ENCODE measurements at places on chromosomes 13 and 19.

DNA sequence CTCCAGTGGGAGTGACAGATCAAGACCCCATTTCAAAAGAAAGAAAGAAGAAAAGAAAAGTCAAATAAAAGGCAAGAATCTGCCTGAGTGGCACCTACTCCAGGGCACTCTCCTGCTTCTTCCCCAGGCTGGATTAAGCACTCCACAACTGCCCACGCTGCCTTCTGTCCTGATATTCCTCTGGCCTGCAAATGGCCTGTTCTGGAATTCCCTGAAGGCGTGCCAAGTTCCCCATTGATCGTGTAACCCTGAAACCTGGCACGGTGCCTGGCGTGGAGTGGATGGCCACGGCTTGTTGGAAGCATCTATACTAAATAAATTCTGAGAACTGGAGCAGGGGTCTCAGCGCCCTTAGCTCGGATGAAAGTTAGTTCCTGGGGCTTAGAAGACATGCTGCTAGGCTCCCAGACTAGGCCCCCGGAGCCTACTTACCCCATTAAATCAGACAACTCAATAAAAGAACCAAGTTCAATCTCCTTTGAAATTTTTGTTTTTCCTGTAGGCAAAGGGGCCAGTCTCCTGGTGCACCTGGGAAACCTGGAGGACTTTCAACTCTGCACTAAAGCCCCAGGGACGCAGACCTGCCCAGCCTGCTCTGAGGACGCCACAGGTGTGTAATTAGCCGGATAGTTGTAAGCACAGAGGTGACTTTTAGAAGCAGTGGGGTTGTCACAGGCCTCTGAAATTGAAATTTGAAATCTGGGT lies 21.9 kb downstream of the ANKRD27 start:
- no peak for DNase-seq

DNA sequence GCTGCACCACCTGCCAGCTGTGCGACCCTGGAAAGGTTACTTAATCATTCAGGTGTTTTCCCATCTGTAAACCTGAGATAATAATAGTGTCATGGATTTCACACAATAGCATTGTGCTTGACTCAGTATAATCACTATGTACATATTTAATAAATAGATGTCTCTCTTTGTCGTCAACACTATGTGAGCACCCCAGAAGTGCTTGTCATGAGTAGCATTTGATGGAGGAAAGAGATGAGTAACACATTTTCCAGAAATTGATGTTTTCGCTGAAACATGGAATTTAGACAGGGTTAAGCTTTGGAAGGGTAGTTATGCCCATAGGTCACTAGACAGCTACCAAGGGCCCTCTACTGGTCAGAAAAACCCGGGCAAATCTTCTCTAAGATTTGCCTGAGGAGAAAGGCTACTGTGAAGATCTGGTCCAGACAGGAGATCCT lies 9.5 kb upstream of the MBNL2 start:
- DNase-seq, result no peak

DNA sequence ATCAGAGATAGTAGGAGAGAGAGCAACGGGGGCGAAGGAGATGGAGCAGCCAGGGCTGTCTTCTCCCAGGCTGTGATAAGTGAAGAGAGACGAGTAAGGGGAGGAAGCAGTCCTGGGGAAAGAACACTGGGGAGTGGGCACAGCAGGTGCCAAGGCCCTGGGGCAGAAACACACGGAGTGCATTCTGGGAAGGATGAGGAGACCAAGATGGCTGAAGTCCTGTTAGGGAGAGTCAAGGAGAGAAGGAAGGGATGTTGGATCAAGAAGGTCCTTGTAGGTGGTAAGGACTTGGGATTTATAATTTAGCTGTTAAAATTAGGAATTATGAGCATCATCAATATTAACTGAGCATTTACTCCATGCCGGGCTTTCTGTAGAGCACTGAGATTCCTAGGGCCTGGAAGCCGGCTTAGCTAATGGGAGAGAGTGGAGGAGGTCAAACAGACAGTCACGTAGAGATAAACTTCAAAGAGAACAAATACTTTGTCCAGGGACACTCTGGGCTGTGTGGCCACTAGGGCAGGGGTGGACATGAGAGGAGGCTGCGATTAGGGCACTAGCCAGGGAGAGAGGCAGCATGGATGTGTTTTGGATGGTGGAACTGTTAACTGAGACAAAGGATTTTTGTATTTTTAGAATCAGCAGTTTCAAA lies 134.2 kb upstream of the PEG3 start:
- DNase-seq, result no peak

GRCh38 chr13:101492251-101492910 lies 39.9 kb downstream of the ITGBL1 start:
- no peak for DNase-seq

GRCh38 chr13:67139551-67139950 lies 90.6 kb downstream of the PCDH9 start:
- DNase-seq, result no peak

GRCh38 chr19:30679153-30679702 lies 307.0 kb downstream of the ZNF536 start:
- DNase-seq, result no peak

DNA sequence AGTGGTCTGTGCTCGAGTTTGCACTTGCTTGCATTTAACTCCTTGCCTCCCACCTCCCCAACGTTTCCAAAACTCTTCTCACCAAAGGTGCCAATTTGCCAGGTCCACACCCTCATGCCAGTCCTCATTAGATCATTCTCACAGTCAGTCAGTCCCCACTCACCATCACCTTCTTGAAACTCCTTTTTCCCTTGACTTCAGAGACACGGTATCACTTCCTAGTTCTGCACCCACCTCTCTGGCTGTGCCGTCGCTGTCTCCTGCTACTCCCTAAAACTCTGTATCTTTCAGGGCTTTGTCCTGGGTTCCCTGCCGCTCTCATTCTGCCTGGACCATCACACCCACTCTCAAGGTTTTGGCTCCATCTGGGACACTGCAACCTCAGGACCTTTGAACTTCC lies 19.6 kb downstream of the OLFM2 start:
- no peak for DNase-seq

DNA sequence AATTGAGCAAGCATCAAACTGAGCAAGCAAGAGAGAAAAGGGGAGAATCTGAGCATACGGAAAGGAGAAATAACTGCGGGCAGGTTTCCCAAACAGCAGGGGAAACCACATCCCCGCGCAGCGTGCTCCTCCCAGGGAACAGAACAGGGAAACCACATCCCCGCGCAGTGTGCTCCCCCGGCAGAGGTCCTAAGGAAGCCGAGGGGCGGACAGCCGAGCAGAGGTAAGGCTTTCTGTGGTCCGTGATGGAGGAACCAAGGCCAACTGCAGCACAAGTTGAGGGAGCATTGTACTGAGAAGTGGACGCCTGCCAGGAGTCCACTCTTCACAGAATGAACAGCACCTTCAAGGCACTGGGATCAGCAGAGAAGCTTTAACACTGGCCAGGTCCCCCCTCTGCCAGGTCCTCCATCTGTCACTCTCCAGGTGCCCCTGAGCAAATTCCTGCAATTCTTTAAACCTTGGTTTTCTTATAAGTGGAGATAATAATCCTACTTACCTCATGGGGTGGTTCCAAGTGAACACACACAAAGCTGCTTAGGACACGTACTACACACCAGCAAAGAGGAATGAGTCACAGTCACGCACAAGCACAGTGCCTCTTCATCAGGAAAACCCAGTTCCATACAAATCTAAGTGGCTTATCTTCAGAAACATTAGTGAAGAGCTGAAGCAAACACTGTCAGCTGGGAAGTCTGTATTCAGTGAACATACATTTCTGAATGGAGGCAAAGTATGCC lies 23.0 kb upstream of the LAMP1 start:
- DNase-seq, result peak; percentile 39

DNA sequence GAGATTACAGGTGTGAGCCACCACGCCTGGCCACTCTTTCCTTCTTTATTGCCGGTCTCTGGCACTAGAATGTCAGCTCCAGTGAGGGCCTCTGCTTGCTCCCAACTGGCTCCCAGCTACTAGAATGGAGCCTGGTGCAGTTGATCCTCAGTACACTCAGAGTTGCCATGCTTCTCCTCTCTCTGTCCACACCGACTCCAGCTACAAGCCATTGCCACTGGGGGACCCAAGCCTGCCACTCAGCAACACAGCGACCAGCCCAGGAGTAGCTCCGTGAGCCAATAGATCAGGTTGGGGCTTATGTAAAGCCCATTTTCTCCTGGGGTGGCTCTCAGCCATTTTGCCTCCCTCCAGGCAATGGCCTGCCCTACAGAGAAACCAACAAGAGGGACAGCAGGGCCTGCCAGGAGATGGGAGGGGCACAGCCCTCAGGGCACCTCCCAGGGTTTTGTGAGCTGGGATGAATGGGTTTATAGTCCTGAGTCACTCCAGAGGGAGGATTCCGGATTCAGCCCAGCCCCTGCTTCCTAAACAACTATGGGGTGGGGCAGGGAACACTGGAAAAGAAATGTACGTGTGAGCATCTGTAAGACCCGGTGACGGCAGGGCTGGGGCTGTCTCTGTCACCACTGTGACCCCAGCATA lies 36.5 kb downstream of the OPA3 start:
- DNase-seq, result no peak

- no peak for DNase-seq
These were observed 485.4 kb downstream of the KLF5 start for GRCh38 chr13:73544175-73544574.

GRCh38 chr19:412356-413355 lies 3.7 kb upstream of the C2CD4C start:
- DNase-seq, result no peak

DNA sequence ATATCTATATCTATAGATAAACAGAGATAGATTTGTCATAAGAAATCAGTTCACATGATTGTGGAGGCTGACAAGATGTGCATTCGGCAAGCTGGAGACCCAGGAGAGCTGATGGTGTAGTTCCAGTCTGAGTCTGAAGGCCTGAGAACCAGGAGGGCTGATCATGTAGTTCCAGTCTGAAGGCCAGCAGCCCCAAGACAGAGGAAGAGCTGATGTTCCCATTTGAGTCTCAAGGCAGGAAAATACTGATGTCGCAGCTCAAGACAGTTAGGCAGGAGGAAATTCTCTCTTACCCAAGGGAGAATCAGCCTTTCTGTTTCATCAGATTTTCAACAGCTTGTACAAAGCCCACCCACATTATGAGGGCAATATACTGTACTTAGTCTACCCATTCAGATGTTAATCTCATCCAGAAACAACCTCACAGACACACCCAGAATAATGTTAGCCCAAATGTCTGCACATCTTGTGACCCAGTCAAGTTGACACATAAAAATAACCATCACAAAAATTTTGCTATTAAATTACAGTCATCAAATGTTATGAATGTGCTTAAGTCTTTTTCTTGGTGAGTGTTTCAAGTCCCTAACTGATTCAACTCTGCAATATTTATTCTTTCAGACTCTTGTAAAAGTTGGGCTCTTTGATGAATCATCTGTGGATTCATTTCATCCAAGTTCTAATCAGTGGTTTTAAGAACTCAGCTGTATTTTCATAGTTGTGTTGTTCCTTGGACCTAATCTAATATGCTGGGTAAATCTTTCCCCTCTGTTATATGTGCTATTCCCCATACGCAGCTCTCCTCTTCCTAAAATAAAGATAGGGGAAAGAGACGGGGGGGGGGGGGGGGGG lies 22.7 kb upstream of the LRCH1 start:
- no peak for DNase-seq

- DNase-seq, result peak; percentile 82
These were observed 339.0 kb downstream of the RFC3 start for GRCh38 chr13:34156841-34157365.

- peak; percentile 10 for DNase-seq
These were observed 1.4 kb downstream of the UPF1 start for GRCh38 chr19:18833141-18833476.

DNA sequence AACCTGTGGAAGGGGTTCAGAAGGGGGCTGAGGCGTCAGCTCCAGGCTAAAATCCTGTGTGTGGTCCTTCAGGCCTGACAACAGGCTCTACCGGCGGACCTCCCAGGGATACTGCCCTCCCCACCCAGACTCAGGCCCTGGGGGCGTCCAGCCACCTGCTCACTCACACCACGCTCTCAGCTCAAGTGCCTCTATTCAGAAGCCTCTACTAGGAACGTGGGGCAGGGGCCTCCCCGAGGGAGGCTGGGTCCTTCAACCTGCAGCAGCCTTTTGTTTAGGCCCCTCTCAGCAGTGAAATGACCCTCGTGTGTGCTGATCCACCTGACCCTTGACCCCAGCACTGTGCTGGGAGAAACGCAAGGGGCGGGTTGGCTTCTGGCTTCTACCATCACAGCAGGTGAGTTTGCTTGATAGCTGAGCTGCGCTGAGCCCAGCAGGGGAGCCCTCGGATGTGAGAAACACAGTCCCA lies 10.6 kb downstream of the PLPP2 start:
- DNase-seq, result no peak

- no peak for DNase-seq
These were observed 6.2 kb downstream of the NAA16 start for GRCh38 chr13:41317243-41317642.

DNA sequence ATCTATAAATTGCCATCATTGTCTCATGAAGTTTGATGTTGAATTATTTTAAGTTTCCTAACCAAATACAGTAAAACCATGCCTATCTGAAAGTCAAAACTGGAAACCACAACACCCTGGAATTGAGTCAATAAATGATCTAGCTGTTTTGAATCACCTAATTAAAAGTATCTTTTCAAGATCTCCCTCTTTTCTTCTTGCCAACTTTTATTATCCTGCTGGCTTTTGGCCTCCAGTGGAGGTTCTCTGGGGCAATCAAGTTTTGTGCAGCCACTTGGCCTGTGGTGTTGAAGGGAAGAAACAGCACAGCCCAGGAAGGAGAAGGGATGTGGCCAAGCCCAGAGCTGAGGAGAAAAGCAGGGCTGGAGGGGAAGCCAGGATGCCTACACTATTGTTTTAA lies 255.4 kb downstream of the COG6 start:
- DNase-seq, result no peak

- DNase-seq, result no peak
These were observed 36.9 kb upstream of the TUBGCP3 start for GRCh38 chr13:112624602-112625430.

- DNase-seq, result no peak
These were observed 19.5 kb downstream of the CHST8 start for GRCh38 chr19:33641261-33641660.

DNA sequence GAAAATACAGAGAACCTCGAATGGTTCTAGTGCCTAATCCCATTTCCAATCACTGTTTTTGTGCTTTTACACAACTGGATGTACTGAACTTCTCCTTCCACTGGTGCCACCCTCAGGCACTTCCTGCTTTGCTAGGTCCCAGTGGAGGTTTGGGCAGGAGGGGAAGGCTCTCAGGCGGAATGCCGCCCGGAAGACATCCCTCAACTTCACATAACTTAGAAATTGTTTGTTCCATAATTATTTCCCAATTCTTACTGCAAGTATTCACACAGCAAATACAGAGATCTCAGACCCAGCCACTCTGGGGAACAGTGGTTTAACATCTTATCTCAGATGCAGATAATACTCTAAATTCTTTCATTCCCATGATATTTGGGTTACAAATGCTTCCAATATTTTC lies 195.7 kb upstream of the IPO5 start:
- no peak for DNase-seq

- DNase-seq, result peak; percentile 32
These were observed 212.7 kb upstream of the MIR17HG start for GRCh38 chr13:91134803-91135184.

DNA sequence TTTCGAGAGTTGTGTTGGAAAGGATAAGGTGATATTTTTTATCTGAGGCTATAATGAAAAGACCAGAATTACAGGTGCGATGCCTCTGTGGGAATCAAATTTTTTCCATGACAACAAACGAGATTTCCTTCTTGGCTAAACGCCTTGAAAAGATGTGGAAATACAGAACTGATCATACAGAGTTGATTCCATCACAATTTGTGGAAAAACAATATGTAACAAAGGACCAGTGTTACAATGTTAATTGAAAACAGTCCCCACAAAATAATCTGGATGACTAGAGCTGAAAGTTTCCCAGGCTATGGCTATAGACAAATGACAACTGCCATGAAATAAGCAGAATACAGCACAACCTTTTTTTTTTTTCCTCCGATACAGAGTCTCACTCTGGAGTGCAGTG lies 628.9 kb downstream of the DIAPH3 start:
- no peak for DNase-seq

- DNase-seq, result no peak
These were observed 92.0 kb downstream of the DGKH start for GRCh38 chr13:42140494-42140893.
